ENCODE measurements at places on chromosomes 2 and 18.

- DNase-seq = no peak
Observed at GRCh38 chr2:13001408-13001807, 284.7 kb downstream of the TRIB2 start.

DNA sequence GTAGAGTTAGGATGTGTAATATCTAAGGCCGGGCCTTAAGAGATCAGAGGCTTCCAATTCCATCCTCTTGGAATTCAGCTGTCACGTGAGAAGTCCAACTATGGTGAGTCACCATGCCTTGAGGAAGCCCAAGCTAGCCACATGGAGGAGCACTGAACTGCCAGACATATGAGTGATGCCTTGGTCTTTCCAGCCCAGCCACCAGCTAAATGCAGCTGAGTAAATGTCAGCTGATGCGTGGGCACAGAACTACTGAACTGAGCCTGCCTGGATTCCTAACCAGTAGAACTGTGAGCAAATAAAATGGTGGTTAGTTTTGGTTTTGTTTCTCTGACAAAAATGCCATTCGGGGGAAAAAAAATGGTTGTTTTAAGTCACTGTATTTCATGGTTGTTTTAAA is 153.7 kb upstream of the SERTAD2 start:
- no peak for DNase-seq

DNA sequence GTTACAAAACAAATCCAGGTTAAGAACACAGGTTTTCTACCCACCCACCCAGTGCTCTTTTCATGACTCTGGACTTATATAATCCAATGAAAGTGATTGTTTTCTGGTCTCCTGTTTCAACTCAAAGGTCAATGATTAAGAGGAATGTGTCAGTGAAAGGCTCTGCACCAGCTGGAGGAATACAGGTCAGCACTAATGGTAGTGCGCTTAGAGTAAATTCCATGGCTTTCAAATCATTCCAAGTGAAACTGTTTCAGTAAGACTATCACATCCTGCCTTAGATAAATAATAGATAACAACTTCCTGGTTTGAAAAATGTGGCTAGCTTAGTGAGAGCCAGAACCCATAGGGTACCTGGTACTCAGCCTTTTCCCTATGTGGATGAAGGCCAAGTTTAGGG is 47.8 kb downstream of the SLC9A4 start:
- no peak for DNase-seq

DNA sequence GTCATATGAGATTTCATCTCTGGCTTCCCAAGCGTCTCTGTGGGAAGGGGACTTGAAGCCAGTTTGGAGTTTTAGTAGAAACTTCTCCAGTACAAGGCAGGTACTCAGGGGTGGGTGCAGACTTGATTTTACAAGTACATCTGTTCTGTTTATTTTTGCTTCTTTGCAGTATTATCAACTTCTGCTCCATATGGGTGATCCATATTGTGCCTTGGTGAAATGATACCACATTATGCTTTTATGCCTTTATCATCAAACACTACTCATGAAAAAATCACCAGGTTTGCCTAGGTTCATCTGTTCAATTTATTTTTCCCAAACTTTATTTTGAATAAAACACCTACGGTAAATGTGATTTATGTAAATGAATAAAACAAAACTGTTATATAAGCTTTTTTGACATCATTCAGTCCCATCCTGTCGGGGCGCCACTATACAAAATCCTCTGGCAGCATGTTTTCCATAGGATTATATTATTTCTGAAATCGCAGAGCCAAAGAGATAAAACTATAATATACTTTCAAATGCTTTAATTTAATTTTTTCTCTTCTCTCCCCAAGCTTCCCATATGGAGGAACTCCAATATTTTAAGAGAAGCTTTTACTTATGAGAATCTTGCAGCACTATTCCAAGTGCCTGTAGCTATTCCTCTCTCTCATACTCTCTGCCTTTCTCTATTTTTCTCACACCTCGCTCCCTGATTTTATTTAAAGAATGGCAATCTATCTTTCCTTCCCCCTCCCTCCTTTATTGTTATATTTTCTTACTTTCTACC is 490.9 kb downstream of the RNF144A start:
- no peak for DNase-seq

DNA sequence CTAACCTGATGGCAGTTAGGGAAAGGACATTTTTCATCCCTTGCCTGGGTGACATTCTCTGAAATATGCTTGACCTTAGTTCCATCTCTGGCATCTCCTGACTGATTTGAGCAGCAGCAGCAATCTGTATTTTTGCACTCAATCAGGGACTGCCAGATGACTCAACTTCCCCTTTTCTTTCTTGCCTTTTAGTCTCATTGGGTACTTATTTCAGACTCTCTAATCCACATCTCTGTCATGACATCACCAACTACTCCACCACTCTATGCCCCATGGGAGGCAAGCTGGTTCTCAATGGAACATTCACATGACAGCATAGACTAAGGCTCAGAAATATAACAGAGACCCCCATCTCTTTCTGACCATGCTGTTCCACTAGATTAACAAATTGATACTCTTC is 254.2 kb downstream of the RIT2 start:
- no peak for DNase-seq

All from D341Med (cell line).